Fibroblast of skin of back (primary cell): ENCODE measurements at places on chromosomes 12 and 14.

- no peak for DNase-seq
Measured at GRCh38 chr12:76303989-76304460, 44.2 kb downstream of the BBS10 start.

DNA sequence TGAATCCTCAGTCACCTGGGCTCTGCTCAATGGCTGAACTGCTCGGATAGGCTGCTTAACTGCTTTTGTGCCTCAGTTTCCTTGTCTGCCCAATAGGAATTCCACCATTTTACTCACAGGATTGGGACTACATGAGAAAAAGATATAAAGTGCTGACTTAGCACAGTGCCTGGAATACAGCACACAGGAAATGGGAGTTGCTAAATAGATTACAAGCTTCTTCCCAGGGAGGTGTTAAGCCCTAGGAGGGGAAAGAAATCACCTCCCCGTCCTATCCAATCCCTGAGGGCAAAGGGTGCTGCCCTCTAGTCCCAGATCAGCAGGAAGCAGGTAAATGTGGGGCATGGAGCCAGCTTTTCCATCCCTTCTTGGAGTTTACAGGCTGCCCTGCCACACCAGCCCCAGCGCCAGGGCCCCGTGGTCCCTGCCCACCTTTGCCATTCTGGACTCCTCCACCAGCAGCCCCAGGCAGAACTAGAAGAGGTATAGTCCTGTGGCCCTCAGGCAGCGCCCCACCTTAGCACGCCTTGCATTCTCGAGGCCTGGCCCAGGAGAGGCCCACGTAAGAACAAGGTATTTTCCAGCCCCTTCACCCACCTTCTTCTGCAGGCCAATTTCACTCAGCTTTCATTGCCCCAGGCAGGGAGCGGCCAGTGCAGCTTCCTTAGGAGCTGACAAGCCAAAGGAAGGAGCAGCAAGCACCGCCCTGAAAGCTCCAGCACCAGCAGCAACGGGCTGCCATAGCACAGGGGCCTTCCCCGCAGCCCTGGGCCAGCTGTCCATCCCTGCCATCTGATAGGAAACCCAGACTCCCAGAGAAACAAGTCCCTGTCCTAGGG, 28.8 kb upstream of the RPLP0 start:
- DNase-seq: peak; percentile 38

DNA sequence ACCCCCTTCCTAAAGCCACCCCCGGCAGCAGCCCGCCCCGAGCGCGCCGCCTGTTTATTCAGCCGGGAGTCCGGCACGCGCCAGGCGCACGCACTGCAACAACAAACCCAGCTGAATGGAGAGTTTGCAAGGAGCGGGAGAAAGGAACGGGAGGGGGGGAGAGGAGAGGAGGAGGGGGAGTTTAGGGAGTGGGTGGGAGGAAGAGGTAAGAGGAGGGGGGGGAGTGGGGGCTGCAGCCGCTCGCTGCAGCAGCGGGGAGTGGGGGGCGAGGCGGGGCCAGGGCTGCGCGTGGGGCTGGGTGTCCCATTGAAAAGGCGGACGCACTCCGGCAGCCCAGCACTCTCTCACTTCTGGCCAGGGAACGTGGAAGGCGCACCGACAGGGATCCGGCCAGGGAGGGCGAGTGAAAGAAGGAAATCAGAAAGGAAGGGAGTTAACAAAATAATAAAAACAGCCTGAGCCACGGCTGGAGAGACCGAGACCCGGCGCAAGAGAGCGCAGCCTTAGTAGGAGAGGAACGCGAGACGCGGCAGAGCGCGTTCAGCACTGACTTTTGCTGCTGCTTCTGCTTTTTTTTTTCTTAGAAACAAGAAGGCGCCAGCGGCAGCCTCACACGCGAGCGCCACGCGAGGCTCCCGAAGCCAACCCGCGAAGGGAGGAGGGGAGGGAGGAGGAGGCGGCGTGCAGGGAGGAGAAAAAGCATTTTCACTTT, at the start of gene ASCL1:
Gene ASCL1, plus strand, starts transcription at position 336 of the 712 bp plus-strand sequence. CDS start 571 bp downstream, outside the sequence.
- DNase-seq: peak; percentile 20

- no peak for DNase-seq
Measured at GRCh38 chr14:31568671-31569070, 7.5 kb downstream of the NUBPL start.

DNA sequence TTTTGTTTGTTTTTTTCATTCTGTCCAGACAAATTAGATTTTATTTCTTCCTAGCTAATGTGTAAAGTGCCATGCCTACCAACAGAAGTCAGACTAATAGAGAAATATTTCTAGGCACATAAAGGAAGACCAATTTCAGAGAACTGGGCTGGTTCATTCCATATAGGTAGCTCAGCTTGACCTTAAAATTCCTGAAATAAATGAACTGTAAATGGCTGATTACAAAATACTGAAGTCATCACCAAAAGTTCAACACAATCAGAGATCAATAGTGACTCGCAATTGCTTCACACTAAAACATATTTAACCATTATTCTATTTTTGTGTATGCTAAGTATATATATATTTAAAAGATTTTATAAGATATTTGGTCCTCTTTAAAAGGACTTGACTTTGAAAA, 34.2 kb downstream of the PTPRB start:
- DNase-seq: no peak

DNA sequence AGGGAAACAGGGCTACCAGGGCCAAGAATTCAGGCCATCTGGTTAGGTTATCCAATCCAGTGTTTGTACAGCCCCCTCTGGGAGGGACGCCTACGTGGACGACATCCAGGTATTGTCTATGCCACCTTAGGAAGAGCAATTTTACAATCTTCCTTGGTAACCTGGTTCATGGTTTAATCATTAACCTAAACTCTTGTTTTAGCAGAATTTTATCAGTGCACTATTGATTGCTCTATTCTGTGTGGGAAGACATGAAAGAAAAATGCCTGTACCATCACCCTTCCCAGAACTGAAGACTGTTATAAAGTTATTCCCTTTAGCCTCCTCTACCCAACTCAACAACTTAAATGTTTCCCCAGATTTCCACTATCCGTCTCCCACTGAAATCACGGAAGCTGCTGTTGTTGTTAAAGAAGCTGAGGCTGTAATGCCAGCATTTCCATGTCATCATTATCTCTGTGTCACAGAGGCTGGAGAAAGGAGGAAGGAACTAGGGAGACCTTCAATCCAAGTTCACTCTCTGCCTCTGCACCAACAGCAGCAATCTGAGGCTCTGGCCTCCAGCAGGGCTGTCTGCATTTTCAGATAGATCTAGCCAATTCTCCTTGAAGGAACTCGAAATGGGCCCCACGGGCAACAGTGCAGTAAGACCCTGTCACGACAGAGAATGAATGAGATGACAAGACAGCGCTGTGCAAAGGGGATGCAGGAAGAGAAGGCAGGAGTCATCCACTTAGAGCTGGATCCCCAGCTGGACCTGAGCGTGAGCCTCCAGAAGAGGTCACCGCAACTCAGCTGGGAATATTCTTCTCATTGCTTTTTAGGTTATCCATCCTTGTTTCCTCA, 183.4 kb upstream of the GZMB start:
- DNase-seq: peak; percentile 32

GRCh38 chr14:58332561-58332960, 34.2 kb downstream of the ARID4A start:
- DNase-seq: no peak

DNA sequence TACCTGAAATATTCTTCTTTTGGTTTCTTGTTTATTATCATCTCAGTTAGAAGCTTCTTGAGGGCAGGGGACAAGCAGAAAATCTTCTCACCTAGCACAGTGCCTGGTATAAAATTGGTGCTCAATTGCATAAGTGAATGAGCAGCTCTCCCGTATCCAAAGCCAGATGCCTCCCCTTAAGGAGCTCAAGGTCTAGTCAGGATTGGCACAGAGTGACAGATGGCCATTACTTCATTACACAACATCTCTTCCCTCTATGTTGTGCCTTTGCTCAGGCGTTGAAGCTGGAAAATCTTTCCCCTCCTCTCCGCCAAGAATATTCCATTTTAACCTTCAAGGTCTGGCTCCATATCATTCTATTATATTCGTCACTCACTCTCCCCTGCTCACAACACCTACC, 3.6 kb downstream of the SLC4A8 start:
- DNase-seq: no peak

- no peak for DNase-seq
Measured at GRCh38 chr12:116065606-116066005, 211.9 kb downstream of the MED13L start.

GRCh38 chr12:92408072-92408900, 262.6 kb upstream of the BTG1 start:
- peak; percentile 48 for DNase-seq

- DNase-seq: peak; percentile 38
Measured at GRCh38 chr14:100076133-100076532, 10.9 kb downstream of the EVL start.

DNA sequence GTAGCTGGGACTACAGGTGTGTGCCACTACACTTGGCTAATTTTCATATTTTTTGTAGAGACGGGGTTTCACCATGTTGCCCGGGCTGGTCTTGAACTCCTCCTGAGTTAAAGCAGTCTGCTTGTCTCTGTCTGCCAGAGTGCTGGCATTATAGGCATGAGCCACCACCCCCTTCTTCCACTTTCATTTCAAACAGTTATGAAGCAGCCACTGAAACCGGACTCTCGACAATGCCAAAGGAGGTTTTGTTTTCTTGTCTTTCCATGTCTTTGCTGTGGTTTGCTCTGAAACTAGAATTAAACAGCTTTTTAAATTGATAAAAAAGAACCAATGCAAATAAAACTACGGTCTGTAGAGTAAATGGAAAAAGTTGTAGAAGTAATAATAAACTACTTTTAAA, 30.4 kb downstream of the RAP1B start:
- no peak for DNase-seq

DNA sequence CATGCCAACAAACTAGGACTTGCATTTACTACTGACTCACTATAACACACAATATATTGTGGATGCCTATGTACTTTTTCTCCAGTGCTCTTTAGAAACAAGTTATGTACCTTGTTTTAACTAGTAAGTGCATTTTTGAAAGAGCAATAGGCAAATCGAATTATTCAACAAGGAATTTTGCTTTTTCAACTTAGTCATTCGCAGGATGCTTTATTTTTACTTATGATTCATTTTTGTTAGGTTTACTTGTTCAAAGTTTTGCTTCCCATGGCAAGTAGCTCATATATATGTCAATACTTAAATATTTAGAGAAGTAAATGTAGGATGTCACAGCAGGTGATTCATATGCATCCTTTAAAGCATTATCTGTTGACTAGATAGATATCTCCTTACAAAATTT, 149.8 kb downstream of the PELI2 start:
- peak; percentile 87 for DNase-seq

GRCh38 chr14:104112609-104113571, 25.5 kb upstream of the KIF26A start:
- DNase-seq: no peak

GRCh38 chr14:73465823-73466532, 7.6 kb upstream of the NUMB start:
- peak; percentile 37 for DNase-seq

DNA sequence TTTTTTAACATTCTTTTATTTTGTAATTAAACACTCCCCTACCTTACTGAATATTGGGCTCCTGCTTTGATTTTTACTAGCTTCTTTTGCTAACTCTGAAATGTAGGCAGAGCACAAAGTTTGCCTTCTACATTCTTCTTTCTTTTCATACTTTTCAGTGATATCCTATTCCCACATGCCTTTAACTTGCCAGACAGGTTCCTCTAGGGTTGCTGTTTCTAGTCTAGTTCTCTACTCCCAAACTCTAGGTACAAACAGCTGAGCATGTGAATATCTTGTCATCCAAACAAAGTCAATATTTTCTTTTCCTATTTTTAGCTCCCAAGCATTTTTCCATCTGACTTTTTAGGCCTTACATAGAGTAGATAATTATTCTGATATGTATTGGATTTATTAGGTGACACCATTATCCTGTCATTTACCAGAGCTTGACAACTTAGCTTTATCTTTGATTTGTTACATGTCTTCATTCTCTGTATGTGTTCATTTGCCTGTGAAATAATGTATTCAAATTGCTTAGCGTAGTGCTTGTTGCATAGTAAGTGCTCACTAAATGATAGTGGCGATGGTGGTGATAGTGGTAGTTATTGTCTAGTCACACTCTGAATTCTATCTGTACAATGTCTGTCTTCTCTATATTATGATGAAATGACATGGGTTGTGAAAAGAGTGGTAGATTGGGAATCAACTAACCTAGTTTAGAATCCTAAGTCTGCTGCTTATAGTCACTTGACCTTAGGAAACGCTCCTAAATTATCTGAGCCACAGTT, 73.6 kb upstream of the DNM1L start:
- peak; percentile 4 for DNase-seq

GRCh38 chr14:56261046-56261445, 142.8 kb downstream of the PELI2 start:
- DNase-seq: no peak

- peak; percentile 71 for DNase-seq
Measured at GRCh38 chr14:95222151-95222631, 64.9 kb upstream of the DICER1 start.

GRCh38 chr14:78172428-78172827, 2.3 kb downstream of the NRXN3 start:
- no peak for DNase-seq

DNA sequence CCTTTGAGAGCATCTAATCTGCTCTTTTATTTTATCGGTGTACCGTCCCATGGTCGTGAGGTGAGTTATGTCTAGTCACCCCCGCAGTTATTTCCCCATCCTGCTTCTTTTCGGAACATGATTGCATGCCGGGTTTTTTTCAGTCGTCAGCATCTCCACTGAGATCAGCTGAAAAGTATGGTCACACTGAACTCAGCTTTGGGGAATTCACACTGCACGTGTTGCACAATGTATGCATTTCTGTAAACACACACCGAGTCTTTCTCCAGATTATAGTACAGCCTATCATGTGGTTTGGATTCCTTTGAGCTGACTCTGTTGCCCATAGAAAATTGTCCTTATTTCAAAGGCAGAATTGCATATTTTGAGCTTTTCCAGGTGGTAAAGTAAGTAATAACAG, 24.6 kb downstream of the PLXNC1 start:
- DNase-seq: peak; percentile 98

GRCh38 chr14:75132382-75133086, 5.7 kb upstream of the NEK9 start:
- DNase-seq: peak; percentile 71

DNA sequence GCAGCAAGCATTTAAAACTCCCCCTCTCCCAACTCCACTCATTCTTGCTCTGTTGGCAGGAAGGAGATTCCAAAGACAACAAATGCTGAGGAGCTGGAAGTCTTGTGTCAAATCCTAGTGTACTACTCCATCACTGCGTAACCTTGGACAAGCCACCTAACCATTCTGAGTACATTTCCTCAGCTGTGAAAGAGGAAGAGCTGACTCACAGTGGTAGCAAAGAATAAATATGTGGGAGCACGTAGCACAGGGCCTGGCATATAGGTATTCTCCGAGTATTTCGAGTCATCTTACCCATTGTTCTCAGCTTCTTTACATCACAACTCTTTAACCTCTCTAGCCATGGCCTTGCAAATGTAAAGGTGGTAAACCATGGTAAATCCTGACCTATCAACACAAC, 28.7 kb downstream of the EGLN3 start:
- DNase-seq: peak; percentile 13

DNA sequence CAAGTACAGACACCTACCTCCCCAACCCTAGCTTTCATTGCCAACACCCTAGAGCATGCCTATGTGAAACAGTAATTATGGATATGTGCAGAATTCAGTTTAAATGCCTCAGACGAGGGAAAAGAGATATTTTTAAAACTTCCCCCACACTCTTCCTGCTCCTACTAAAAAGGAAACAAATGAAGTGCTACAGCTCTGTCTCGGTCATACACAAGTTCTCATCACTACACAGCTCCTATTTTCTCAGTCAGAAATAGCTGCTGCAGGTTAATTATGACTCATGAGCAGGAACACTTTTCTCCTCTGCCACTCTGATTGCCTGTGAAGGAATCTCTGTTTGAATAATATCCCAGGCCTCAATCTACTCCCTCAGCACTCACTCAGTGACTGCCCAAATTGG, 703.6 kb upstream of the FLRT2 start:
- peak; percentile 7 for DNase-seq
